ENCODE measurements at places on chromosomes 2 and 18.

DNA sequence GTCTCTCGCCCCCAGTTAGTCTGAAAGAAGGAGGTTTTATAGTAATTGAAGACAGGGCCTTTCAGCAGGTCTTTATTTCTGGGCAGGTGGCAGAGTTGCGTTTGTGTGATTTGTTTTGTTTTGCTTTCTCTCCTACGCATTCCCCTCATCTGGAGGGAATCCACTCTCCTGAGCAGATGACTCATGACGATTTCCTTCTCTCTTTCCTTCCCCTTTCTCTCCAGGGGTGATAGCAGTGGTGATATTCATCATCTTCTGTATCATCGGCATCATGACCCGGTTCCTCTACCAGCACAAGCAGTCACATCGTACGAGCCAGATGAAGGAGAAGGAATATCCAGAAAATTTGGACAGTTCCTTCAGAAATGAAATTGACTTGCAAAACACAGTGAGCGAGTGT, 888.8 kb downstream of the CNTNAP5 start:
- DNase-seq = no peak

GRCh38 chr18:62331581-62332356, 6.7 kb downstream of the TNFRSF11A start:
- no peak for DNase-seq

DNA sequence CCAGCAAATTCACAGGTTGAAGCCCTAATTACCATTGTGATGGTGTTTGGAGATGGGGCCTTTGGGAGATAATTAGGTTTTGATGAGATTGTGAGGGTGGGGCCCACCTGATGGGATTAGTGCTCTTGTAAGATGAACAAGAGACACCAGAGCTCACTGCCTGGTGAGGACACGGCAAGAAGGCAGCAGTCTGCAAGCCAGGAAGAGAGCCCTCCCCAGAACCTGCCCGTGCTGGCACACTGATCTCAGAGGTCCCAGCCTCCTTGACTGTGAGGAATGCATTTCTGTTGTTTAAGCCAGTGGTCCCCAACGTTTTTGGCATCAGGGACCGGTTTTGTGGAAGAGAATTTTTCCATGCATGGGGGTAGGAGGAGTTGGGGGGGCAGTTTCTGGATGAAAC, 240.7 kb downstream of the KLHL29 start:
- no peak for DNase-seq

DNA sequence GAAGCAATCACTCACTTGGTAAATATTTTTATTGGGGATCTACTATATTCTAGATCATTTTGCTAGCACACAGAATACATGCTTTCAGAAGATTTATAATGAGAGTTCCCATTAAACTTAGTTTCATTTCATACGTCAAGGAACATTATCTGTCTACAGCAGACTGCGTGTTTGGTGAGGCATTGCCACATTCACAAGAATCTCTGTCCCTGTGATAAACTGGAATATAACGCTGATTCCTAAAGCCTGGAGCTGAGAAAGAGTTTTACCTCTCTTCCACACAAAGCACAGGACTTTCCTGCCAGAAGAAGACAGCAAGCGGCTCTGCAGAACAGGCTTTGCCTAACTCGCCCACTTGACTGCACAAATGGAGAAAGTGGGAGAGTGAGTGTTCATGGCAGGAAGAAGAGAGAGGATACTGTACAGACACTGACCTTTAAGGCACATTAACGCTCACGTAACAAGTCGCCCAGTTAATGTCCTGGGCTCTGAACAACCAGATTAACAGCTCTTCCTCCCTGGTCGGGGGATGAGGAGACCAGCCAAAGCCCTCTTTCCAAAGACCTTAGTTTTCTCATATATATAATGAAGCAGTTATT, 356.2 kb downstream of the GPD2 start:
- DNase-seq = no peak

DNA sequence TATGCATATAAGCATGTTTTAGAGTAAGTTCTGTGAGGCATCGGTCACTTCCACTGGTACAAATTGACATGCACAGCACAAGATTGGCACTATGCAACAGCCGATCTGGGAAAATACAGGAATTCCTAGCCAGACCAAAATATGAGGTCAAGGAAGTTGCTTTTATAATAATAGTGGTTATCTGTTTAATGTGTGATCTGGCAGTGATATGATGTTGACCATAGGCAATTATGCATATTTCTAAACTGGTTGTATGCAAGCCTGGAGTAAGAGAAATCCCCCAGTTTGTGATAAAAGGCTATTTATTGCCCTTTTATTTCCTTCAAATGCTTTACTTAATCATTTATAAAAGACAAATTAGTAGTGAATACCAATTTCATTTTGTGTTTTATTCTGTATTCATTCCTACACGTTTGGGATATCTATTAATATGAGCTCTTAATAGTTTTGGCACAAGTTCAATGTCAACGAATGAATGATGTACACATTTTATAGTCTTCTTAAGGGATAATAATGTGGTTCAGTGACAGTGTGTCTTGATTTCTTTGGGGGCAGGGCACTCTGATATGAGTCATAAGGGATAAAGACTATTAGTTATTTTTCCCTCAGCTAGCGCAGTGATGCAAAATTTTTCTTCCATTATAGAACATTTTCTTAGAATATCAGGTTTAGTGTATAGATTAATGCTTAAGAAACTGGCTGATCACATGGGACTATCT, 34.7 kb upstream of the ZEB2 start:
- no peak for DNase-seq

GRCh38 chr2:50346629-50347357, 685.1 kb downstream of the NRXN1 start:
- DNase-seq = no peak

DNA sequence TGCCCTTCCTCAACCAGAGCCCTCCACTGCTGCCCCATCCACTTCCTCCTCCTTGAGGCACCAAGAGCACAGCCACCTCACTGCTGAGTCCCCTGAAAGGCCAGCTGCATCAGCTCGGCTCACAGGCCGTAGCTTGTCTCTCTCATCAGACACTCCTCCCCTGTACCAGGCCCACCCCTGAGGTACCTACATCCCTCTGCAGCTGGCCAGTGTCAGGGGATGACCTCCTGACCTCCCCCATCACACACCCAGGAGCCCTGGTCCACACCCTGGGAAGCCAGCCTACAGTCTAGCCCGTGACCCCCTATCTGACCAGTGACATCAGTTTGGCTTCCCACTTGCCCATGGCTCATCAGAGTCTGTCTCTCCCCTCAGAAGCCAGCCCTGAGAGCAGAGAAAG, 205.6 kb downstream of the TNS1 start:
- no peak for DNase-seq
